Suppressor macrophage treated with lipopolysaccharide for 4 hours (primary cell): ENCODE measurements at places on chromosomes 6 and 20.

DNA sequence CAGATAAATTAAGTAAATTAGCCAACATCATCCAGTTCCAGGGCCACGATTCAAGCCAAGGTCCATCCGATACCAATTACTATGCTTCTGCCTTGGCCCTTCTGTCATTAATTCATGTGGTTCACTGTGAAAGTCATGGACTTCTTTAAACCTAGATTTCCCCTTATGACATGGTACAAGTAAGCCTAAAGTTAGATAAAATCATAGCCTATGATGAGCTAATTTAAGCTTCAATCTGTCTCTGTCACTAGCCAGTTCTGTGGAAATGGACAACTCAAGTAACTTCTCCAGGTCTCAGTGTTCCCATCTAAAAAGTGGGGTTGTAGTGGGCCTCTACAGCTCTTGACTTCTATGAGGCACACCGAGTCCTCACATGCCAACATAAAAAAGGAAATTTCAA, 225.5 kb upstream of the MARCKS start:
- peak; percentile 71 for DNase-seq

- DNase-seq, result no peak
These were observed 34.8 kb downstream of the VSTM2L start for GRCh38 chr20:37937686-37938085.

DNA sequence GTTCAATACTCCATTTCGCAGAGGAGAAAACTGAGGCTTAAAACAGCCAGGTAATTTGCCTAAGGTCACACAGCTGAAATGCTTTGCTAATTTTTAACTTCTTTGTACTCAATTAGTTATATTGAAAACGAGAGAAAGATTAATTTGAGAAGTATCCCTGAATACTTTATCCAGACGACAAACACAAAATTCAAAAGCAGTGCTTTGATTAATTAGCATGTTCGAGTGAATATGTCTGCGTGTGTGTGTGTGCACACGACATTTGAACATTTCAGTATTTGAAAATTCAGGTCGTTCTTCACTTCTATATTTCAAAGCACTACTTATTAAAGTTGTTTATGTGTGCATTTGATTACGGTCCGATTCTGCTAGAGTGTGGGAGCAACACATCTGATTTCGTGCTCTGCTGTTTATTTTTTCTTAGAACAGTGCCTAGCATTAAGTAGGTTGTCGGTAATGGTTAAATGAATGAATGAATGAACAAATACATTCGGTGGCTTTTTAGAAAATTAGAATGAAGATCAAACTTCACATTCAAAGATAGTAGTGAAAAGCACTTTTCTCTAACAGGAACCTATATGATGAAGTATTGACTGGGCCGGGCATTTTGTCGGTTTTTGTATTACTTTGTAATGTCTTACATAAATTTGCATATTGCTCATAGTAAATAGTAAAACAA, 36.9 kb upstream of the SYNCRIP start:
- no peak for DNase-seq

DNA sequence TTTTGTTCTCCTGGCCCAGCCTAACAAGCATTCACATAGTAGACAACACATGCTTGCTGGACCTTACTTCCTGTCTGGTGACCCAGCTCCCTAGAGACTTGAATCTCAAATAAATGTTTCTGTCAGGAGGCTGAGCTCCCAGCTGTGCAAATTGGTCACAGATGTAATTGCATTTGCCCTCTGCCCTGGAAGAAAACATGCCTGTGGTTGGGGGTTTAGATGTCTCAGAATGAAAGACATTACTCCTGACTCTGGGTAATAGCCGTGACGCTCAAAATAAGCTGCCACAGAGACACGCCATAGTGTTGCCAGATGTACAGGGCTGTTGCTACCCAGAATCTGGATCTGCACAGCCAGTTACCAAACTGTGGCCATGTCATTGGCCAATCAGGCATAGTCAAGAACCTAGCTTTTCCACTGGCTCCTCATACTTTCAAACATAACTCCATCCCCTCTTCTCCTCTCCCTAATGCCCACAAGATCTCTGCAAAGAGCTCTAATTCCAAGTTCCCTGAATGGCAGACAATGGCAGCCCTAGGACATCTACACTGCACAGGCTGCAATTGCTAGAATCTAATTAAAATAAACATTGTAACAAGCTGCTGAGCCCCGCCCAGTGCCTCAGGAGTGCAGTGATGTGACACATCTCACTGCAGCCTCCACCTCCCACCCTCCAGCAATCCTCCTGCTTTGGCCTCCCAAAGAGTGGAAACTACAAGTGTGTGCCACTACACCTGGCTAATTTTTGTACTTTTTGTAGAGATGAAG, 32.8 kb upstream of the GMPR start:
- DNase-seq, result no peak

DNA sequence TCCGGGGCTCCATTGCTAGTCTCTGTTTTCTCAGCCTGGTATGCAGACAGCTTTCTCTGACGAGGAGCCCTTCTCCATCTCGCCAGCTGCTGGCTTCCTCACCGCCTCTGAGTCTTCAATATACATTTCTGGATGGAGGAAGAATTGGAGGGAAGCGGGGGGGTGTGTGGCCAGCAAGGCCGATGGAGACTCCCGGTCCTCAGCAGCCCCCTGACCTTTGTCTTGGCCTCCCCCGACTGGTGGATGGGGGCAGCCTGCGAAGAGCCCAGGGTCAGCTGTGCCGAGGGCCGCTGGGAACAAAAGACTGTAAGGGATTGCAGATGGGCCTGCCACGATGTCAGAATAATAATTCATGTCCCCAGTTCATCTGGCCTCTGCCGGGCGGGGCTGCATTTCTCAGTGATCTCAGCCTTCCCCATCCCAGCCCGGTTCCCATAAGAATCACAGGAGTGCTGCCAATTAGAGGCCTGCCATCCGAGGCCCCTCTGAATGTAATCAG, 54.3 kb upstream of the STX16 start:
- no peak for DNase-seq

GRCh38 chr20:34925981-34926380, 29.6 kb downstream of the GSS start:
- no peak for DNase-seq

GRCh38 chr6:142387997-142388815, 86.4 kb downstream of the ADGRG6 start:
- DNase-seq, result peak; percentile 57
